Naive thymus-derived CD4-positive, alpha-beta T cell (primary cell): ENCODE measurements at places on chromosomes 5 and 9. TPM values are rescaled to one million over a fixed set of nuclear protein-coding genes. Genes with fewer than 3 reads are reported as not detected.

Gene DEPDC1B
- total RNA-seq, result not detected

Gene ANKRD31
- total RNA-seq, result 0.93 TPM

- DNase-seq, result no peak
- no peak overlapping the region for H3K27ac ChIP-seq
- no peak overlapping the region for H3K4me3 ChIP-seq
Measured at GRCh38 chr5:34895641-34896419, 19.5 kb downstream of the RAD1 start.

- no peak for DNase-seq
- no peak overlapping the region for H3K27ac ChIP-seq
- no peaks in the 10 kb centered on the region for H3K27me3 ChIP-seq
- no peaks in the 10 kb centered on the region for H3K4me1 ChIP-seq
- no peak overlapping the region for H3K4me3 ChIP-seq
Measured at GRCh38 chr9:18185196-18185595, 288.8 kb upstream of the ADAMTSL1 start.

Gene SLC30A5
- 45.8 TPM for total RNA-seq

- H3K36me3 ChIP-seq, result no peaks in the 10 kb centered on the region
- H3K4me3 ChIP-seq, result no peak overlapping the region
- no peaks in the 10 kb centered on the region for H3K27me3 ChIP-seq
Measured at GRCh38 chr9:108512426-108513173, 343.2 kb downstream of the ACTL7B start.

DNA sequence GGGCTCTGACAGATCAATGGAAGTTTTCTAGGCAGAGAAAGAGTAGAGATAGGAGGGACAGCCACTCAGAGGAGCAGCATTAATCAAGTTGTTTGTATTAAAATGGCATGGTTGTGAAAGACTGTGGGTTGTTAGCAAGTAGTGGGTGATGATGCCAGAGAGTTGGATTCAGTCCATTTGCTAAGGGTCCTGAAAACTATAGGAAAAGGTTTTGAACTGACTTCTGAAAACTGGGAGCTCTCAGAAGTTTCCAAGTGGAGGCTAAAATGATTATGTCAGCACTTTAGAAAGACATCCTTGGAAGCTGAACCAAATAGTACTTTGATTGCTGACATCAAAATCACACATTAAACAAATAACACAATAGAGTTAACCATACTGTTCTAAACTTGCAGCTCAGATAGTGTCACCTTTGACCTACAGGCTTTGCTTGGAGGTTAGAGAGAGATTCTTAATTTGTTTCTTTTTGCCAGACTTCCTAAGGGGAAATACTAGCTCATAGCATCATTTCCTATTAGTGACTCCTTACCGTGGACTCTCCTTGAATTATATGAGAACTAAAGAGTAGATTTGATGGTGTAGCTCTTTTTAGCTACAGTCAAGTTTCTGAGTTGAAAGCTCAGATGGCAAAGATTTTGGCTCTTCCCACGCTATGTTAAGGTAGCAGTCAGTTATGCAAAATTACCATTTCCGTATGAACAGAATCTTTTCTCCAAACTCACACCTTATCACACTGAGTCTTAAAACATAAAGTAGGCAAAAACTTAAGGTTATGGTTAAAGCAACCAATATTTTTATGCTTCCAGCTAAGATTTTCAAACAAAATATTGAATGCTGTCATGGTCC, 277.1 kb downstream of the NR3C1 start:
- H3K4me3 ChIP-seq, result no peak overlapping the region
- no peaks in the 10 kb centered on the region for H3K4me1 ChIP-seq
- H3K27ac ChIP-seq, result no peak overlapping the region
- H3K36me3 ChIP-seq, result no peaks in the 10 kb centered on the region
- no peak for DNase-seq

DNA sequence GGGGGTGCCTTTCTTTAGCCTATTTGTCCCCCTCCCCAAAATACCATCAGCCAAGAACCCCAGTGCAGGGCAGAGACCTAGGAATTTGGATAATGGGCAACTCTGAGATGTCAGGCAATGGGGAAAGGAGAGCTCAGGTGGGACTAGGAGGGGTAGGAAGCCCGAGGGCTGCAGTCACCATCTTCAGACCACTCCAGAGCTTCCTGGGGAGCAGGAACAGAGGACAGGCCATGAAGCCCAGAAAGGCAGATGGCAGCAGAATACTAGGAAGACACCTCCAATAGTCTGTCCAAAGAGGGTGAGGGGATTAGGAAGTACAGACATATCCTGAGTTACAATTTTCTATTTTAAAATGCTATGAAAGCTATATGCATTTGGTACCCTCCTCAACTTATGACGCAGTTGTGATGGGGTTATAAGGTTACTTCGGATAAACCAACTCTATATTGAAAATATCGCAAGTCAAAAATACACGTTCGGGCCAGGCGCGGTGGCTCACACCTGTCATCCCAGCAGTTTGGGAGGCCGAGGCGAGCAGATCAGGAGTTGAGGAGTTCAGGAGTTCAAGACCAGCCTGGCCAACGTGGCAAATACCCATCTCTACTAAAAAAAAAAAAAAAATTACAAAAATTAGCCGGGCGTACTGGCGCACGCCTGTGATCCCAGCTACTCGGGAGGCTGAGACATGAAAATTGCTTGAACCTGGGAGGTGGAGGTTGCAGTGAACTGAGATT, 34.6 kb upstream of the IL17B start:
- no peaks in the 10 kb centered on the region for H3K36me3 ChIP-seq
- H3K27me3 ChIP-seq, result no peaks in the 10 kb centered on the region
- no peak overlapping the region for H3K4me3 ChIP-seq
- no peaks in the 10 kb centered on the region for H3K4me1 ChIP-seq
- DNase-seq, result no peak
- H3K27ac ChIP-seq, result no peak overlapping the region

DNA sequence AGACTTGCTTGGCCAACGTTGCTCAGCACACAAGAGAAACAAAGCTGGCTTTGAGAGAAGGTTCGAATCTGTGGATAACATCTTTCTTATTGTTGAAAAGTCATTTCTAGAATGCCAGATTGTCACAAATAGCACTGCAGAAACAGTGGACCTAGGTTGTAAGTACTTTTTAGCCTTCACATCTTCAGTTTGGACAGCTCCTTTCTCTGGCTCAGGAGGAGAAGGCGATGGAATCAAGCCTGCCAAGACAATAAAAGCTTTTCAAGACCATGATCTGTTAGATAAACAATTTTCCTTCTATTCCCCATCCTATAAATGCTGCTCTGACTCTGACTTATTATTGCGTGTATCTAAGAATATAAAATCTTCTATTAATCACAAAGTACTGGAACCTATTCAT, 615.2 kb upstream of the SEMA6A start:
- H3K27me3 ChIP-seq, result no peaks in the 10 kb centered on the region
- H3K4me1 ChIP-seq, result no peaks in the 10 kb centered on the region
- DNase-seq, result no peak
- H3K4me3 ChIP-seq, result no peak overlapping the region
- H3K27ac ChIP-seq, result no peak overlapping the region
